ENCODE measurements at places on chromosomes 1 and 21.

DNA sequence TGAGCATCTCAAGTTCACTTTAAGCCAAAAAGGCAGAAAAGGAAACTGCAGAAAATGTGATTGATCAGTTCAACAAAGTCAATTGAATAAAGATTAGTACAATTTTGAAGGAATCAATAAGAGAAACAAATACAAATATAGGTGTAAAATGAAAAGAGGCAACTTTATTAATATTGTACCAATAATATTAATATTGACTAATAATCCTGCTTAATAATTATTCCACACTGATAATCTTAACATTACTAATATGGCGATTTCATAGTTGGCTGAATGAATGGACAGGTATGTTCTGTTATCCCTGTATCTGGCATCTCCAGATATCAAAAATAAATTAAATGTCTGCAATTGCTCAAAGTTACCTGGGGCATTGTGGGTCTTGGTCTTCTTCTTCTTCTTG is 61.8 kb downstream of the PRKAB2 start:
- no peak for DNase-seq

DNA sequence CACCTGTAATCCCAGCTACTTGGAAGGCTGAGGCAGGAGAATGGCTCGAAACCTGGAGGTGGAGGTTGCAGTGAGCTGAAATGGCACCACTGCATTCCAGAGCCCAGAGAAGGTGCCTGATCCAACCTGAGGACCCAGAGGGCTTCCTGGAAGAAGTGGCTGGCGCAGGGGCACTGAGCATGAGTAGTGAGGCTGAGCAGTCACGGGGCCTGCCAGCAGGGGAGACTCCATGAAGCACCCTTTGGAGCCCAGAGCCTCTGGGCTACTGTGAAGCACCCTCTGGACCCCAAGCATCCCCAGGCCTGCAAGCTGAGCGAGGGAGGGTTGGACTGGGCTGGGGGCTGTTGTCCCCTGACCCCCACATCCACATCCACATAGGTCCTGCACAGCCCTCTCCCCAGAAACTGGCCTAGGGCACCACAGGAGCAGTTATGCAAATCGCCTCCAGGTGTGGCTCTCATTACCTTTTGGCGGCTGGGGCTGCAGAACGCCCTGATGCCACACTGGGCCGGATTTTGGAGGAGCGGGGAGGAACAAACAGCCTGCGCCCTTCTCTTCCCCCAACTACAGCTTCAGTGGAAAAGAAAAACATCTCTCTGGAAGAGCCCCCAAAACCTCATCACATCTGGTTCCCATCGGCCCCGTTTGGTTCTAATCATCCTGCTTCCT is 78.2 kb upstream of the TARDBP start:
- no peak for DNase-seq

DNA sequence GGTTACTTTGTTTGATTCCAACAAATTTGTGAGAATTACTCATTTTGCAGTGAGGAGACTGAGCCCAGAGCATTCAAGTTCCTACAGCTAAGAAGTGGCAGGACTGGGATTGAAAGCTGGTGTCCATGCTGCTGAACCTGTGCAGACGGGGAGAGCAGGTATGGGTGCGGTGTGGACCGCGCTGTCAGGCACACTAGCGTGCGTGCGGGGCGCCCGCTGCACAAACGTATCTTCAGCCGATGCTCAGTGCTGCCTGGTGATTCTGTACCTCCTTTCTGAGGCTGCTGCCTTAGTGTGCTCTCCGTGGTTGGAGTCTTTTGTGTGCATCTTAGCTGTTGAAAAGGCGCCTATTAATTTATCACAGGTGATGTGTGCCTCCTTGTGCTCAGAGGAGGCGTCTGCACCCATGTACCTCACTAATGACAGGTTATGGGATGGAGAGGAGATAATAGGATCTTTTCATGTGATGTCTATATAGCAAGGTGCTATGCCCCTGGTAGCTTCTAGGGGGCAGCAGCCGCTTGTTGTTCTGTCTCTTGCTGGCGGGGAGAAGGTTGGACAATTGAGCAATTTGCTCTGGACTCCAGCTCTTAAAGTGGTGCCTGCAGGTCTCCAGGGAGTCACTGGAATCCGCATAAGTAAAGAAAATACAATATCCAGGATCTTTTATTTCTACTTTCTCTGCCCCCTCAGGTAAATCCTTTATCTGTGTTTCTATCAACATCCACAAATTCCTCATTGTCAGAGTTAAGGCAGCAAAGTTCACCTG is 32.5 kb downstream of the PEX14 start:
- no peak for DNase-seq

- DNase-seq: no peak
Measured at GRCh38 chr1:246121533-246121932, 385.5 kb downstream of the SMYD3 start.

- DNase-seq: no peak
Measured at GRCh38 chr1:236998546-236998945, 5.7 kb downstream of the MT1HL1 start.

DNA sequence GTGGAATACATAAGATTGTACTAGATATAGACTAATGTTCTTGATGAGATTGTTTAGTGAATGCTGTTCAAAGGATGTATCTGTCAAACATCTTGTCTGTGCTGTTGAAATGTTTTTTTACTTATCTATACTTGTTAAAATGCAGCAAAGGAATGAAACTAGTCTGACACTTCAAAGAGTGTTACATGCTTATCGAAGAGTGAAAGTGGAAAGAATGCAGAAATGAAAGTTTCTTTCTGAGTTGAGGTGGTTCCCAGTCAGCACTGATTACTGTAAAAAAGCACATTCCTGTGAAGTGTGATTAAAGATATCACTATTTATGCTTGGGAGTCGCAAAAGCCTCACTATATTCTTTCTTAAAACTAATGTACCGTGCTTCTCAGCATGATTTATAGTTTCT is 1225.2 kb downstream of the NCAM2 start:
- DNase-seq: no peak

DNA sequence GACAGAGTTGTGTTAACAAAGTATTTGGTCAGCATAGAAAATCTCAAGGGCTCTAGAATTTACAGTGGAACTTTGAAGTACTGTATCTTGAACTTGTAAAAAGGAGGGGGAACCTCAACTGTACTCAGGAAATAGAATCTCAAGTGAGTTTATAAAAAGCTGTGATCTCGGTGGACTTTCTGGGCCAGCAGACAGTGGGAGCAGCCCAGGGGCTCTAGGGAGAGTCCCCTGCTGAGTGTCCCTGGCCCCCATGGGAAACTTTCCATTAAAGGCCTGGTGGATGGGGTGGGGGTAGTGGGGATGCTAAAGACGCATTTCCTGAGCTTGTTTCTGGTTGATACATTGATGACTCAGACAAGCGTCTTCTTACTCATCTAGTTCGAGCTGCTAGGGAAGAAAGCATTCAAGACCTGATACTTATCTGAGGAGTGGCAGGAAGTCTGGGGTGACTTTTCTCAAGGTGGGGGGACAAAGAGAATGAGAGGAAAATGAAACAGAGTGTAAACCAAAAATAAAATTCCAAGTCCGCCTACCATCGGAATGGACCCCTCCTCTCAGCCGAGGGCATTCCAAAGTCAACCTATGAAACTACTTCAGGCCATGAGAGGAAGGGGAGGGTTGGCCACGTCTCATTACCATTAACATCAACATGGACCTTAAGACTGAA is 65.5 kb downstream of the NID1 start:
- no peak for DNase-seq

- peak; percentile 70 for DNase-seq
Measured at GRCh38 chr1:150552128-150552910, 3.1 kb downstream of the ADAMTSL4 start.

- peak; percentile 69 for DNase-seq
Measured at GRCh38 chr21:43318841-43319781, 107.8 kb downstream of the SIK1 start.

DNA sequence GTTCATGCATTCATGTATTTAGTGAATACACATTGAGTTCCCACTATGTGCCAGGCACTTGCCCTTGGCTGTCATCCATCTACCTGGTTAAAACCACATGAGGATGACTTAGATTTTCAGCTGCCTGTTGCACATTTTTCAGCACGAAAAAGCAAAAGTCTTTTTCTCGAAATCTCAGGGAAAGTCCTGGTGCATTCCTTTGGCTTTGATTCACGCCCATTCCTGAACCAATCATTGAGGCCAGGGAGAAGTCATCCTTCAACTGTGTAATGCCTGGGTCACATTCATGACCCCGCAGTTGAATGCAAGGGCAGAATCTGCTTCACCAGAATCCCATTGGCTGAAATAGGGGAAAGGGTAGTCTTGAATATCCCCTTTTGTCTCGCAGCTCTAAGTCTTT is 84.4 kb downstream of the RNF220 start:
- DNase-seq: no peak

- no peak for DNase-seq
Measured at GRCh38 chr1:44284184-44284583, 70.9 kb downstream of the ERI3 start.

GRCh38 chr1:1397839-1398523 is 1.2 kb downstream of the CCNL2 start:
- DNase-seq: no peak

DNA sequence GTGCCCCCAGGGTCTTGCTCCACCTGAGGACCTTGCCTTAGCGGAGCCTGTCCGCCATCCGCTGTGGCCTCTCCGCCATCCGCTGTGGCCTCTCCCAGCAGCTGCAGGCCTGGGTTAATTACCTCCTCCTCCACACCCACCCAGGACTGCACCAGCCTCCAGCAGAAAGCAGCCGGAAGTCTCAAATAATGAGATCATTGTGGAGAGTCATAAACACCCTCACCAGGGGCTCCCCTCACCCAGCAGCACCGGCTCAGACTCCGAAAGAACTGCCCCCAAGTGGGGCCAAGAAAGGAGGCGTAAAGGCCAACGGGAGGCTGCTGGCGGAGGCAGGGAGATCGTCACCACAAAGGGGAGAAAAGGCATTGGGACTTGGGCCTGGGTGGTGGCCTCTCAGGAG is 10.7 kb upstream of the GPR153 start:
- no peak for DNase-seq

GRCh38 chr1:6035719-6036118 is 10.0 kb upstream of the KCNAB2 start:
- no peak for DNase-seq

- no peak for DNase-seq
Measured at GRCh38 chr1:221779771-221780170, 37.9 kb upstream of the DUSP10 start.

DNA sequence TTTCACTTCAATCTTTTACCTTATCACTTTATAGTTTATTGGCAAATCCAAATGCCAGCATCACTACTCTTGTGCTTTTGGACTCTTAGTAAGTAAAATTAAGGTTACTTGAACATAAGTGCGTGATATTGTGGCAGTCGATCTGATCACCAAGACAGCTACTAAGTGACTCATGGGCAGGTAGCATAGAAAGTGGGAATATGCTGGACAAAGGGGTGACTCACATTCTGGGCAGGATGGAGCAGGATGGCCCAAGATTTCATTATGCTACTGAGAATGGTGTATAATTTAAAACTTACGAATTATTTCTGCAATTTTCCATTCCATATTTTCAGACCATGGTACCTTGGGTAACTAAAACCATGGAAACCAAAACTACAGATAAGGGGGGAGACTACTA is 120.2 kb downstream of the ROR1 start:
- DNase-seq: no peak

GRCh38 chr1:37482004-37482785 is 7.8 kb downstream of the ZC3H12A start:
- DNase-seq: no peak

GRCh38 chr1:157198619-157199420 is 60.6 kb upstream of the ETV3 start:
- DNase-seq: no peak

- no peak for DNase-seq
Measured at GRCh38 chr1:64357422-64357821, 112.5 kb upstream of the CACHD1 start.

DNA sequence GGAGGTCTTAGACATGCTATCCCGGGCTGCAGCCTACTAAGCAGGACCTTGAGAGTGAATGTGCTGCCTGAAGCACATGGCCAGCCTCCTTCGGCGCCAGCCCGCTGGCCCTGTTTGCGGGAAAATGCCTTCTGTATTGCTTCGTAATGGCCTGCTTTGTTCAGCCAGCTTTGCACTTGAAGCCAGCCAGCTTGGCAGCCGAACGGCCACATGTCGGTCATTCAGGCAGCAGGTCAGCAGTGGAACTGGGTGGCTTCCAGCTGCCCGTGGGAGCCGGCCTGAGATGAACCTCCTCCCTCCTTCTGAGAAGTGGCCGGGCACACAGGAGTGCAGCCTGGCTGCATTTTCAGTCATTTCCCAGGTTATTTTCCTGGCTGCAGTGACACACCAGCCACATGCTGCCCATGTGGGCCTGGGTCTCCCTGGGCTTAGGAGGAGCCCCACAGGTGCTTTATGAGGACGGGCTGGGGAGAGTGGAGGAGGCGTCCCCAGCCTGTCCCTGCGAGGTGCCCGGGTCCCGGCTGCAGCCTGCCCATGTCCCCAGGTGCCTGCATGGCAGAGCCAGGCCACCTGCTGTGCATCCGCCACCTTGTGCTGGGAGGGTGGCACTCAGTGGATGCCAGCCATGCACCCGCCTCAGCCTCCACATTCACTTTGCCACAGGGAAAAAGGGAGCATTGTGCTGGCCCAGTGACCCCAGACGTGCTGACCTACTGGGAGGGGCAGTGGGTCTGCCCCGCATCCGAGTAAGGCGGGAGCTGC is 103.5 kb downstream of the SIK1 start:
- DNase-seq: no peak

DNA sequence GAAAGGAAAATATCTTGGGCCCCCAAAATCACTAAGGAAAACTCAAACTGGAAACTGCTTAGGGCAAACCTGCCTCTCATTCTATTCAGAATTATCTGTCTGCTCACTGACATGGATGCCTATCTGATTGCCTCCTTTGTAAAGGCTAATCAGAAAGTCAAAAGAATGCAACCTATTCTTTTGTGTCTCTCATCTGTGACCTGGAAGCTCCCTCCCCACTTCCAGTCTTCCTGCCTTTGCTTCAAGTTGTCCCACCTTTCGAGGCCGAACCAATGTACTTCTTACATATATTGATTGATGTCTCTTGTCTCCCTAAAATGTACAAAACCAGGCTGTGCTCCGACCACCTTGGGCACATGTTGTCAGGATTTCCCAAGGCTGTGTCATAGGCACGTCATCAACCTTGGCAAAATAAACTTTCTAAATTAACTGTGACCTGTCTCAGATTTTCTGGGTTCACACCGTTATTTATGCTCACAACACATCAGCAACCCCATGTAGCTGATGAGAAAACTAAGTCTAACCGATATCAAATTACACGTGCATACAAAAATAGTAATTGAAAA is 302.3 kb upstream of the NRIP1 start:
- no peak for DNase-seq

- no peak for DNase-seq
Measured at GRCh38 chr1:159786465-159786864, 5.7 kb downstream of the DUSP23 start.

DNA sequence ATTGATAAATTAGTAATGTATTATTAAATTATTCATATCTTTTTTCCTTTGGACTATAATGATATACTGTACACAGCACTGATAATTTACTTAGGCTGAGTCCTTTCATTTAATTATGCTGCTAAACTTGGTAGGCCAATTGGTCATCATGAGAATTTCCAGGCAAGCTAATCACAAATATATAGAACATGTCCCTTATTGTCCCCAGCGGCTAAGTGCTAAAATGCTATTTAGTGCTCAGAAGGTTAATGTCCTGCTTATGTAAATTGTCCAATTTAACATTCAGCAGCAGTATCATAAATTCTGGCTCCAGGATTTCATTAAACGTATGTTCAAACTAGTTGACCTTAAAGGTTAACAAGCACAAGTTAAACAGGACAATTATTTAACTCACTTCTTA is 30.0 kb upstream of the RRP15 start:
- DNase-seq: no peak

- no peak for DNase-seq
Measured at GRCh38 chr1:230778916-230779590, 31.9 kb downstream of the CAPN9 start.

GRCh38 chr1:96418969-96419368 is 302.6 kb upstream of the PTBP2 start:
- no peak for DNase-seq

GRCh38 chr1:35615440-35615839 is 25.9 kb downstream of the PSMB2 start:
- DNase-seq: no peak
